Stimulated activated effector memory CD8-positive, alpha-beta T cell treated with anti-CD3 and anti-CD28 coated beads, Interleukin-12 subunit alpha, Interleukin-12 subunit beta, amount 100 ng/mL, for 72 hours (primary cell): ENCODE measurements at places on chromosomes 1 and 21.
A peak's percentile ranks its signal among the peaks of the same experiment; 100 is the strongest.

DNA sequence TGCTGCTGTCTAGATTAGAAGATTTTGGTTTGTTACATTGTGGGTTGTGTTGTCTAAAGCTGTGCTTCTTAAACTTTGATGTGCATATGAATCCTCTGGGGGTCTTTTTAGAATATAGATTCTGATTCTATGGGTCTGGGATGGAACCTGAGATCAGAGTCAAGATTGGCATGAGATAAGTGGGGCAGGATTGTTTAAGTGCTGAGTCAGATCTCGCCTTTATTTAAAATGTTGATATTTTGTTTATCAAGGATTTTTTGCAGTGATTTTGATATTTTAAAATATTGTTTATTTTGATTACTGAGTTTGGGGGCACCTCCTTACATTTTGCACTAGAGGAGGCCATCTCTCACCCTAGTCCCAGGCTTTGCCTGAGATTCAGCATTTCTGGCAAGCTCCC is 114.8 kb downstream of the LAMC2 start:
- no peak for DNase-seq

GRCh38 chr1:82030830-82031229 is 230.1 kb downstream of the ADGRL2 start:
- DNase-seq = no peak

- DNase-seq = no peak
These were observed 28.3 kb upstream of the TMPRSS2 start for GRCh38 chr21:41536076-41536826.

DNA sequence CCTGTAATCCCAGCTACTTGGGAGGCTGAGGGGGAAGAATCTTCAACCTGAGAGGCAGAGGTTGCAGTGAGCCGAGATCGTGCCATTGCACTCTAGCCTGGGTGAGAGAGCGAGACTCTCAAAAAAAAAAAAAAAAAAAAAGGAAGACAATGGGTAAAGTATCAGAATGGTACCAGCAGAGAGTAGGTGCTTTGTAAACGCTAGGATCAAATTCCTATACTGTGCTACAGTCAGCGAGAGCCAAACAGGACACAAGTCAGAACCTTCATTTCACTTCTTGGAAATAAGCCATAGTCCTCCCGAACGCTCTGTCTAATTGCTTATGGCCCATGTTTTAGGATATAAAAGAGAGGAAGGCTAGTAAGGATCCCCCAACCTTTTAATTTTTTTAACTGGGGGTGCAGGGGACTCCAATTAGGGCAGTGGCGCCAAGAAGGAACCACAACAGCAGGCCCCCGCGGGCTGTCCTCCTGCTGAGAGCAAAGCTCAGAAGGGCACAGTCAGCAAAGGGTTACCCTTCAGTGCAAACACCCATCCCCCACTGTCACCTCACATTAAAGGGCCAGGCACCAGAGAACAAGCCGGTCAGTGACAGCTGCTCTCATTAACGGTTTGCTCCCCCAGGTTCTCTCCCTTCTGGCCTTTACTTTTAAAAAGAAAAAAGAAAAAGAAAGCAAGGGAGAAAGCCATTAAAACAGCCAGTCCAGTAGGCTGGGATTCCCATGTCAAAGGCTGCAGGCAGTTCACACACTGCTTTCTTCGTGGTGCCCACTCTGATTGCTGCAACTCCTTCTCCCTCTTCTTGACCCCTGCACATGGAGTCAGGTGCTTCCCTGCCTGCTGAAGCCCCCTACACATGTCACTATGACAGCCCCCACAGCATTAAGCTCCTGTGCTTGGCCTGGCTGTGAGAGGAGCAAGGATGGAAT is 69.4 kb downstream of the PLPP3 start:
- no peak for DNase-seq

- DNase-seq = no peak
These were observed 1.2 kb downstream of the RUSC1 start for GRCh38 chr1:155321639-155322503.

- peak; percentile 78 for DNase-seq
These were observed 1.1 kb downstream of the LAMB3 start for GRCh38 chr1:209651138-209651587.

- peak; percentile 85 for DNase-seq
These were observed 1.3 kb downstream of the HES3 start for GRCh38 chr1:6245086-6245868.

DNA sequence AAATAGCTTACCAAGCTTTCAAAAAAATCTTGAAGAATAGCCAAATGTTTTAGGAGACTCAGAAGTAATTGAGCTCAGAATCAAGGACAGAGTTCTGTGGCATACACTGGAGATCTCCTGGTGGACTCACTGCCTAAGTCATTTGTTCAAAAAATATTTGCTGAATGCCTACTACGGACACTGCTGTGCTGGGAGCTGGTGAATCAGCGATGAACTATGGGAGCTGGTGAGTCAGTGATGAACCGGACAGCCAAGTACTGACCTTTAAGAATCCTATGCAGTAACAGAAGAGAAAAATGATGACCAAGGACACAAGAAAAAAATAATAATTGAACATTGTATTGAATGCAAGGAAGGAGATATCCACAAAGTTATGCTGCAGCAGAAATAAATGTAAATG is 717.9 kb upstream of the CXADR start:
- DNase-seq = no peak

DNA sequence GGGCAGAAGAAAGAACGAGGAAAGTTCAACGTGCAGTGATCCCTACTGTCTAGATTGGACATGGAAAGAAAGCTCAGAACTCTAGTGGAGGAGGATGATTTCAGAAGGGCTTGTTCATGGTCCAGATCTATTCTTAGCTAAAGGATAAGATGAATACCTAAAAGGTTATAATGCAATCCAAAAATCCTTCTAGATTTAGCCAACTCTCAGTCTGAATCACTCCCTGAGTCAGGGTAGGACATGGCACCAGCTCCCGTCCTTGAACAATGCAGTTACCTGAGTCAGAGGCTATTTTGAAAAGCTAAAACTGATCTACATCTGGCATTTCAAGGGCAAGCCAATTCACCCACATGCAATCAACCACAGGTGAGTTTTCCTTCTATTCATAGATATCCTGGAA is 38.8 kb upstream of the HIVEP3 start:
- no peak for DNase-seq

- no peak for DNase-seq
These were observed 492.9 kb downstream of the SIPA1L2 start for GRCh38 chr1:232137066-232137465.

DNA sequence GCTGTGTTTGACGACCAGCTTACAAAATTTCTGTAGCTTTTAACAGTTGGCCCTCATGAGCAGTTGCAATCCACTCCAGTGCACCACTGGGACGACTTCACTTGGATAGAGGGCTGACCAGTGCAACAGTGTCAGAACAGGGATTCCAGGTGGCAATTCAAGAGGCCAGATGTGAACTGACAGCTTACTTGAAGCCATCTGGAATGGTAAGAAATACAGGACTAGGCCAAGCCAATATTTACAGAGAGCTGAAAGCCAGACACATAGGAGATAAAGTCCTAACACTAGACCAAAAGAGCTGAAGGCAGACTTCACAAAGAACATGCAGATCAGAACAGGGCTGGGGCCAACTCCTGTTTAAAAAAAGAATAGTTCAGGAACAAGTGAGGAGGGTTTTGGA is 93.5 kb upstream of the NFIA start:
- no peak for DNase-seq

- DNase-seq = no peak
These were observed 2.8 kb downstream of the GALNT2 start for GRCh38 chr1:230069796-230070195.
